ENCODE measurements at places on chromosomes 4 and X.
A peak's percentile ranks its signal among the peaks of the same experiment; 100 is the strongest.

GRCh38 chrX:10538831-10539230 lies 81.6 kb downstream of the MID1 start:
- DNase-seq, result no peak

GRCh38 chr4:189445613-189446012 lies 495.1 kb upstream of the FRG1 start:
- no peak for DNase-seq

GRCh38 chr4:99856166-99856565 lies 38.1 kb downstream of the LAMTOR3 start:
- DNase-seq, result no peak

GRCh38 chr4:53196882-53197771 lies 168.7 kb downstream of the SCFD2 start:
- no peak for DNase-seq

DNA sequence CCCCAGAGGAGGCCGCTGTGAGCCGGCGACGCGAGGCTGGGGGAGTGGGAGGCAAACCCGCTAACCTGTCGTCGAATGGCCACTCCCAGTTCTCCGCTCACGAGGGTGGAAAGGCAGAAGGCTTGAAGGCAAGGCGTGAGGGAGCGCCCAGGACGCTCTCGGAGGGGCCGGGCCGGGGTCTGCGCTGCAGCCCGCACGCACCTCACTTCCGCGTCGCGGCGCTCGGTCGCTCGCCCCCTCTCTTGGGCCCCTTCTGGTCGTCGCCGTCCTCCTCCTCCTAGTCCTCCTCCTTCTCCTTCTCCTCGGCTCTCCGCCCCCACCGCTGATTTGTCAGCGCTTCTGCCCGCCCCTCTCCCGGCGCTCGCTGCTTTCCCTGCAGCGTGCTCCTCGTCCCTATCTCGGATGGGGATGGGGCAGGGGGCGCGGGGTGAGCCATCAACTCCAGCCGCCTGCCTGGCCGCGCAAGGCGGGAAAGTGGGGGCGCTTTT lies at the start of gene SNCA:
TSS of gene SNCA (minus strand) at position 265 of the 488 bp plus-strand sequence. CDS start 1,494 bp downstream, outside the sequence.
- DNase-seq, result peak; percentile 64

DNA sequence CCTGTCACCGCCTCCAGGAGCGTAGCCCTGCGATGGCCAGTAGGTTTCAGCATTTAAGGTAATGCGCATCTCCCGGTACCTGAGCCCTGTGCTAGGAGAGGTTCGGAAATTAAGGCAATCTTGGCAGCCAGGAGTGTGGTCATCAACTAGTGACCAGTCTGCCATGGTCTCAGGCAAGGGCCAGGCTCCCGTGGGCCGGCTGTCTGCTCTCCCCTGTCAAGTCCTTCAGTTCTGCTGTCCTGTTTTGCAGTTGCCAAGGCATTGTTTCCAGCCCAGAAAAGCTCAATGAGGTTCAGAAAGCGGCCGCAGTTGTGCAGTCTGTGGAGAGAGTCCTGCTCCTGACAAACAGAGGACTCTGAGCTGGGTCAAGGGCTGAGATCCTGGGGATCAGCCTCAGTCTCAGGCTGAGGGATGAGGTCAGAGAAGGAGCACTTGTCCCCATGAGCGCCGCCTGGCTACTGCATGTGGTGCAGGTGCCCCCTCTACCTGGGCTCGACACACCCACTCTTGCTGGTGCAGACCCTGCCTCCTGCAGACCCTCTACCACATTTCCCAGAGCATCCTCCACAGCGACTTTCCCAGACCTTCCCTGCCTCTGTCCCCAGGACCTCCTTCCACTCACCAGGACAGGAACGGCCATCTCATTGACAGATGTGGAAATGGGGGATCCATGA lies 53.4 kb upstream of the PSAPL1 start:
- no peak for DNase-seq

GRCh38 chrX:20071511-20072079 lies 45.1 kb downstream of the MAP7D2 start:
- no peak for DNase-seq

DNA sequence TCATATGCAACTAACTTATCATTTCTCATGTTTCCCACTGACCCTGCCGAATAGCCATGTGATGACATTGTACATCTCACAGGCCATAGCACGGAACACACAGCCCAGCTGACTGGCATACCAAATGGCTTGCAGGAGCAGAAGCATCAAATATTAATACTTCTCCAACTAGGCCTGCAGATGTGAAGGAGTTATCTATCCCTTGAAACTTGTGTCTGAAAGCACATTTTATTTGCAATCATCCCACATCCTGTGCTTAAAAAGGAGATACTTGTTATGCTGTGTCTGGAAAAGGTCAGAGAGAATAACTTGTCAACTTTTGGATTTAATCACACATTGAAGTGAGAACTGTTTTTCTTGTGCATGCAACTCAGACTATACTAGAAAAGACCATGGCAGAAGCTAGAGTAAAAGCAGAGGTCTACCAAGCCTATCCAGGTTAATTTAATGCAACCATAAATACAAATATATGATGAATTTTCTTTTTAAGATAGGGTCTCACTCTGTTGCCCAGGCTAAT lies 100.4 kb downstream of the IRF2 start:
- DNase-seq, result no peak

- DNase-seq, result no peak
Observed at GRCh38 chr4:149264093-149264733, 551.4 kb downstream of the IQCM start.

- DNase-seq, result no peak
Observed at GRCh38 chr4:140047786-140048185, 106.2 kb downstream of the MAML3 start.

GRCh38 chr4:86608757-86609375 lies 14.8 kb downstream of the PTPN13 start:
- DNase-seq, result no peak

- no peak for DNase-seq
Observed at GRCh38 chrX:148572337-148572736, 71.9 kb downstream of the AFF2 start.

DNA sequence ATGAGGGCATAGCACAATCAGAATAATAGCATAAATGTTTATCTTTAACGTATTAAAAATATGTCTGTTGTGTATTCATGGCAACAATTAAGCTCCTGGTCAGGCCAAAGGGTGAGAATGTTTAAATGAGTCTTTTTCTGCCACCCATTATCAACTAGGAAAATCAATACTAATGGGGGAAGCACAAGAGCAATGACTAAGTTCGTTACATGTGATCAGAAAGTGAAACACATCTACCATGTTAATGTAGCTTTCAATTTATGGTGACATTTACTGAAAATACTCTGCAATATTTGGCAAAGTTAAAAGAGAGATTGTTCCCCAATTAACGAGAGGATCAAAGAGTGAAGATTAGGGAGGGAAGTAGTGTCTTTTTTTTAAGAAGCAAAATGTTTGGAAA lies 143.7 kb downstream of the NAA11 start:
- DNase-seq, result no peak

GRCh38 chr4:160038615-160039014 lies 935.7 kb downstream of the RAPGEF2 start:
- DNase-seq, result no peak

- DNase-seq, result no peak
Observed at GRCh38 chrX:135605906-135606305, 85.4 kb downstream of the INTS6L start.

DNA sequence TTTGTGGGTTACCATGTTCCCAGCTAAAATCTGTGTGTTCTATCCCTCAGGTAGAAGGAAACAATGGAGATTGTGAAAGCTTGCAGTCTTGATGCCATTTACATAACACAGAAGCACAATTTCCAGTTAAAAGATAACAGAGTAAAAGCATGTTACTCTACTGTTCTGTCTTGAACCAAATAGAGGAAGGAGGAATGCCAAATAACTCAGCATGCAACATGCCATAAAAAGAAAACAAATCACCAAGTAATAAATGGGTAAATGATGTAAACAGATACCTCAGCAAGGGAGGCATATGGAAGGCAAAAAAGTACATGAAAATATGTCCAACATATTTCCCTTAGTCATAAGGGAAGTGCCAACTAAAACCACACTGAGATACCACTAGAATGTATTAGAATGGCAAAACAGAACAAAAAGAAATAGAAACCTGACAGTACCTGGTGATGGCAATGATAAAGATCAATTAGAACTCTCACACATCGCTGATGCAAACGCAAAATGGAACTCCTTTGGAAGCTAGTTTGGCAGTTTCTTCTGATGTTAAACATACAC lies 502.6 kb upstream of the HS3ST1 start:
- no peak for DNase-seq

- DNase-seq, result no peak
Observed at GRCh38 chr4:88690355-88690754, 7.3 kb downstream of the NAP1L5 start.

All from activated CD8-positive, alpha-beta memory T cell treated with anti-CD3 and anti-CD28 coated beads for 24 hours (primary cell).